Hindlimb muscle (tissue), 1 donor: ENCODE measurements at places on chromosomes 7 and 10. TPM values are rescaled to one million over a fixed set of nuclear protein-coding genes. Genes with fewer than 3 reads are reported as not detected.

Gene TMEM184A
- 0.92 TPM for polyA plus RNA-seq

DNA sequence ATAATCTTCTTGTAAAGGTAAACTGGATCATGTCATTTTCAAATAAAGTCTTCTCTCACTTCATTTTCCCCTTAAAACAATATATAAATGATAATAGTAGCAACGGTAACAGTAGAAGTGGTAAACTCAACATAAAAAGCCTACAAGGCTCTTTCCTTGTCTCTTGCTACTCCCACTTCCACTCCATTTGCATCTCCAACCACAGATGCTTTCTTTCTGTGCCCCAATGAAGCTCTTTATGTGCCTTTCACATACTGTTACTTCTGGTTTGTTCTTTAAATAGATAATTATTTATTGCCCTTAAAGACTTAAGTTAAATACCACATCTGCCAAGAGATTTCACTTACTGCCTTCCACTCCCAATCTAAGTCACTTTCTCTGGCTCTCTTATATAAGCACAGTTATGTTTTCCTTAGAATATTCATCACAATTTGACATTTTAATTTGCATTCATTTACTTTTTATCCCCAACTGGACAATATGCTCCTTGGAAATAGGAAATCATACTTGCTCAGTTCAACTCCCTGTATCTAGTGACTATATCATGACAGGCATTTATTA, 149.9 kb downstream of the CRPPA start:
- no peak for DNase-seq

DNA sequence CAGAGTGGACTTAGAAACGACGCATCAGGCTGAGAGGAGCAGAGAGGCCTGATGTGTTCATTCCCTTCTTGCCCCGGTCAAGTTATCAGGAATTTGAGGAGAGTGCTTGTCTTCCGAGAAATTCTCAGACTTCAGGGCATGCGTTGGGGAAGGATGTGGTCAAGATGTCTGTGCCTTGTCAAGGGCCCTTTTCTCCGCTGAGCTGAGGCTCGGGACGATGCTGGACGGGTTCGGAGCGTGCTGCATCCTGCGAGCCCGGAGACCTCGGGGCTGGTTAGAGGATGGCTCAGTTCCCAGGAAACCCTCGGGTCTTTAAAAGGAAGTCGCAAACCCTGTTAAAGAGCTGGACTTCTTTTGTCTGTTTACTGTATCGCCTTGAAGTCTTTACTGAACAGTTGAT, 325.4 kb downstream of the ADARB2 start:
- no peak for DNase-seq

- no peak for DNase-seq
Observed at GRCh38 chr10:121159670-121160069, 308.5 kb downstream of the WDR11 start.

DNA sequence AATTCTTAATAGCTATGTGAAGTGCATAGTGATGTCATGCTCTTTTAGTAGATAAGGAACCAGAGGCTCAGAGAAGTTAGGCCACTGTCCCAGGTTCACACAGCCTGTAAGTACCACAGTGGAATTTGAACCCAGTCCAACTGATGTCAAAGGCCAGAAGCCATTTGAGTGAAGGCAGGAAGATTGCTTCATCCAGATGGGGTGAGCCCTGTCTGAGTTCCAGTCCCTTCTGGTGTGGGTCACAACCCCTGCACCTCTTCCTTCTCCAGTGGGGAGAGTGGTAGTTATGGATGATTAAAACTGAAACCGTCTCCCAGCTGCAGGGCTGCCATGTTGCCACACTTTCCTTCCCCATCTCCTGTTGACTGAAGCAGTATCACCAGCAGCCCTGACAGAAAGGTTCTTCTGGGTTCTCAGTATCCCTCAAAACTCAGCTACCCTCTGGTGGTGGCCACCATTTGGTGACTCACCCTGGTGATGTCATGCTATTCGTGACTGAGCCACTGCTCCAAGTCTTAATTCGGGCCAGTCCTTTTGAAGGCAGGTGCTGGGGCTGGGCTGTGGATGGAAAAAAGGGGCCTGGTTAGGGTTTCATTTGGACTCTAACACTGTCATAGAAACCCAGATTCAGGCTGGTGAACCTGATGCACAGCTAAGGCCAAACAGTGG, 1.5 kb upstream of the C10orf95 start:
- DNase-seq, result no peak

Gene FAM241B
- 0.27 TPM for polyA plus RNA-seq

- DNase-seq, result no peak
Observed at GRCh38 chr7:130943981-130944380, 210.0 kb upstream of the KLF14 start.

DNA sequence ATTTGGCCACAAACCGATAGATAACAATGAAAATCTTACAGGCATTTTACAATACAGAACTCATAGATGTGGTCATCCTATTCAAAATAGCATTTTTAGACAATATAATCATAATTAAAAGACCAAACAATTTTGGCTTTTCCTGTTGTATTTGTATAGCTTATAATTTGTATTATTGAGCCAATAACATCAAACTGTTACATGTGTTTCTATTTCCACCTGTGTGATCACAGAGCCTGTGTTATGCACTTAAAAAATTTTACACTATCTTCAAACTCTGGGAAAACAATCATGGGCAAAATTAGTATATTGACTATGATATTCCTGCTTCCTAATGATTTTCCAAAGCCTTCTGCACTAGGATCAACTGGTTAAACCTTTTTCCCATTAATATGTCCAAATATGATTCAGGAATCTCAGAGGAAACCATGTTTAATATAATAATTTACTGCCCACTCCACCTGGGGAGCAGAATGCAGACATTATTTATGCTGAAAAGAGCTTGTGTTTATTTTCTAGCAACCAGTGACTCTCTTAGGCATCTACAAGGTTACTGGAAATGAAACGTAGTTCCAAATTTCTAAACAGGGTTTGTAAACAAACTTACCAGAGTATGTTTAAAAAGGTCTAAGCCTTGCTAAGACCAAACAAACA, 1.7 kb downstream of the RHOBTB1 start:
- DNase-seq, result no peak

Gene GNGT1
- polyA plus RNA-seq, result not detected

Gene NKX2-3
- 0.97 TPM for polyA plus RNA-seq

Gene NXPH1
- not detected for polyA plus RNA-seq

- no peak for DNase-seq
Observed at GRCh38 chr10:12958546-12959110, 42.9 kb downstream of the CCDC3 start.

GRCh38 chr7:114660126-114660486, 245.5 kb downstream of the FOXP2 start:
- DNase-seq, result no peak

DNA sequence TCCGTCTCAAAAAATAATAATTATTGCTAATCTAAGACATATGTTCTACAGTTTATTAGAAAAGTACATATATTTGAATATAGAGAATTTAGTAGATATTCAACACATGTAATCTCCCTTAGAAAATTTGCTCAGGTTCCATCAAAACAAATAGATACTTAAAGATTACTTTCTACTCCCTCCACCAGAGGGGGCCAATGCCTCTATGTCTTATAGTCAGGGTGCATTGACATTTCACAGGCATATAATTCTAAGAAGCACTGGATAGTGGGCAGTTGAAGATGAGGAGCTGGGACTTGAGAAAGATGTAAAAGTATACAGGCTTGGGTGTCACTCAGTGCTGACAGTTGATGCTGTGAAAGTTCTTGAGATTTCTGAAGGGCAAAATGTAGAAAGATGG, 301.6 kb upstream of the HPS1 start:
- no peak for DNase-seq

DNA sequence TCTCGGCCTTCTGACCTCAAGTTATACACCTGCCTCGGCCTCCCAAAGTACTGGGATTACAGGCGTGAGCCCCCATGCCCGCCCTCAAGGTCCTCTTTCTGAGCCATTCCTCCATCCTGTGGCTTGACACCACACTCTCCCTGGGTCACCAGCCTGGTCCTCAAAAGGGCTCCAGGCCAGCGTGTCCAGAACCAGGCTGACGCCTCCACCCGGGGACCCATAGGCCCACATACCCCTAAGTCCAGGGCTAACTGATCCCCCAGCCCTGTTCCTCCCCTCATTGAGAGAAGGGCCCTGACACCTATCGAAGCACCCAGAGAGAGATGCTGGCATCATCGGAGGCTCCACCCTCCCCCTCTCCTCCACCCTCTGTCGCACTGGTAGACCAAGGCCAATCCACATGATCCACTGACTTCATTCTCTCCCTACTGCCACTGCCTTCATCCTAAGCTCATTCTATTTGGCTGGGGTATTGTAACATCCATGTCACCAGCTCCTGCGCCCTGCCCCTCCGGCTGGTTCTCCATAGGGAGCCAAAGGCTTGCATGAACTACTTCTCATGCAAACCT, 46.7 kb downstream of the TMEM270 start:
- DNase-seq, result no peak

GRCh38 chr10:43923328-43923727, 274.6 kb upstream of the ZNF32 start:
- no peak for DNase-seq

GRCh38 chr7:131895541-131896164, 339.2 kb upstream of the PODXL start:
- no peak for DNase-seq

Gene PPIF
- 21.5 TPM for polyA plus RNA-seq

DNA sequence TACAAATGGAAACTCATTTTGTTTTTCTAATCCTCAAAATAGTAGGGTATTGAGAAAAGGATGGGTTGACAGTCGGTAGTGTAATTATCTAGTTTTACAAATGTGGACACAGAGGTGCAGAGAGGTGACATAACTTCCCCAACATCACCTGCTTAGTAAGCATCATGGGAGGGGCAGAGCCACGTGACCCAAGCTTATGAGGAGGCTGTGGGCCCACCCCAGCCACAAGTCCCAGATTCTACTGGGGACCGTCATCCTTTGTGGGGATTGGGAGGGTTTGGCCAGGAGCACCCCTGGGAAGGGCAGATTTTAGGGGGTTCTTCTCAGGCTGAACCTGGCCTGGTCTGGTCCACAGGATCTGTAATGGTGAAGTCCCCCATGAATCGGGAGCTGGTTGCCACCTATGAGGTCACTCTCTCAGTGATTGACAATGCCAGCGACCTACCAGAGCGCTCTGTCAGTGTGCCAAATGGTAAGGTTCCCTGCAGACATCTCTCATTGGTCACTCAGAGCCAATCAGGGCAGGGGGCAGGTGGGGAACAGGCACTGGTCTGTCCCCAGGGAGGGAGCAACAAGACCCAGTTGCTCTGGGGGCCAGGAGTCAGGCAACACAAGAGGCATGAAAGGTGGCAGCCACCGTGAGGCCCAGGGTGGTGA, 23.6 kb upstream of the VSIR start:
- DNase-seq, result no peak

Gene ENTPD7
- 4.1 TPM for polyA plus RNA-seq

Gene ZNF503
- 9.7 TPM for polyA plus RNA-seq

Gene SNX10
- polyA plus RNA-seq, result 1.8 TPM

DNA sequence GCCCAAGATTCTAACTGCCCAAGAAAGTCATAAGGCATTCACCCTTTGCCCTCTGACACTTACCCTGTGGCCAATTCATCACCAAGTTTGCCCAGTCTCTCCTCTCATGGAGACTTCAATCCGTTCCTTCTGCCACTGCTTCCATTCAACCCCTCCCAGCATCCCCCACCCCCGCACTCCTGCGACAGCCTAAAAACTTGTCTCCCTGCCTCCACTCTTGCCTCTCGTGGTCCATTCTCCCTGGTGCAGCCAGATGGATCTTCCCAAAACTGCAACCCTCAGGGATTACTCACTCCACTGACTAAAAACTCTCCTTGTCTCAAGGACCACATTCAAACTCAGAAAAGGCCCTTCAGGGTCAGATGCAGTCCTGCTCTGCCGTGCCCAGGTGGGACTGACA, 32.3 kb upstream of the PLXNA4 start:
- no peak for DNase-seq

- no peak for DNase-seq
Observed at GRCh38 chr7:135077642-135078041, 70.2 kb upstream of the TMEM140 start.

GRCh38 chr10:123274306-123275135, 120.3 kb downstream of the BUB3 start:
- no peak for DNase-seq

Gene OR2A12
- not detected for polyA plus RNA-seq

- no peak for DNase-seq
Observed at GRCh38 chr10:43237631-43238446, 29.0 kb downstream of the RASGEF1A start.

Gene CTAGE8
- 1.4 TPM for polyA plus RNA-seq

Gene GCK
- 7.1 TPM for polyA plus RNA-seq

Gene CCDC3
- polyA plus RNA-seq, result 22.1 TPM

DNA sequence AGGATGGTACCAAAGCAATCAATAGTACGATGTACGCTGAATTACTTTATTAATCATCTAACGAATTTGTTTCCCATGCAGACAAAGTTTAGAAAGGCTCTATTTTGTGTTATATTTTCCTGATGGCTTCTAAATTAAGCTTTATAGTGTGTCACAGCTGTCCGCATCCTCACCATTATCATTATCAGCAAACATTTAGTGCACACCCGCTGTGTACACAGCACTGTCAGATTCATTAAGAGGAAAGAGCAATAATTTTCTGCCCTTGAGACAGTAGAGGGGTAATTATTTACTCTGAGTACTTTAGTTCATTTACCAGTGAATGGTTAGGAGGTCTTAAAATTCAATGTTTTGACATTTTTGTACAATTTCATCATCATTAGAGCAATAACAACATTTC, 233.3 kb upstream of the PTPRZ1 start:
- no peak for DNase-seq

Gene SEC31B
- 12.4 TPM for polyA plus RNA-seq

GRCh38 chr10:76523791-76524351, 1092.4 kb downstream of the LRMDA start:
- no peak for DNase-seq

GRCh38 chr7:87369216-87369615, 23.8 kb downstream of the CROT start:
- DNase-seq, result no peak

Gene IQCE
- polyA plus RNA-seq, result 5.9 TPM

DNA sequence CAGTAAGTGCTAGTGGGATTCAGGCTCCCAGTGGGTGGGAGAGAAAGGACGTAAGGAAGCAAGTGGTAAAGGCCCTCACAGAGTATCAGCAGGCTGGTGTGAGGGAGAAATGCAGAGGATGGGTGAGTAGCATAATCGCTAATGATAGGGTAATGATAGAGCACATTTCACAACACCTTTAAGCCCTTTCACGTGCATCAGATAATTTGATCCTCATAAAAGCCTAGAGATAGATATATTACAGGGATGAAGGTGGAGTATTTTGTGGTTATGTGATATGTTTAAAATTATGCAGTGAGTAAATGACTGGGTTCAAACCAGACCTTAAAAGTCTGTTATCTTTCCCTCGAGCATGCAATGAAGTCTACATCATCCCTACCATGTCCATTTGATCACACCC, 10.3 kb downstream of the LEP start:
- no peak for DNase-seq
